ENCODE measurements at places on chromosomes 6 and 20. TPM values are rescaled to one million over a fixed set of nuclear protein-coding genes. Genes with fewer than 3 reads are reported as not detected.

SLC2A10 gene
- total RNA-seq: 15.6 TPM

E2F1 gene
- 21.2 TPM for total RNA-seq

ISM1 gene
- 0.21 TPM for total RNA-seq

GSTA4 gene
- total RNA-seq: 64.5 TPM

RAET1L gene
- total RNA-seq: not detected

C6orf15 gene
- not detected for total RNA-seq

TRIM15 gene
- total RNA-seq: not detected

- no peak overlapping the region for H3K4me3 ChIP-seq
- no peak overlapping the region for H3K27ac ChIP-seq
- peaks cover 37% of the 10 kb centered on the region for H3K4me1 ChIP-seq
- DNase-seq: no peak
- no peaks in the 10 kb centered on the region for H3K36me3 ChIP-seq
Observed at GRCh38 chr20:37841389-37841788, 61.5 kb upstream of the VSTM2L start.

DNA sequence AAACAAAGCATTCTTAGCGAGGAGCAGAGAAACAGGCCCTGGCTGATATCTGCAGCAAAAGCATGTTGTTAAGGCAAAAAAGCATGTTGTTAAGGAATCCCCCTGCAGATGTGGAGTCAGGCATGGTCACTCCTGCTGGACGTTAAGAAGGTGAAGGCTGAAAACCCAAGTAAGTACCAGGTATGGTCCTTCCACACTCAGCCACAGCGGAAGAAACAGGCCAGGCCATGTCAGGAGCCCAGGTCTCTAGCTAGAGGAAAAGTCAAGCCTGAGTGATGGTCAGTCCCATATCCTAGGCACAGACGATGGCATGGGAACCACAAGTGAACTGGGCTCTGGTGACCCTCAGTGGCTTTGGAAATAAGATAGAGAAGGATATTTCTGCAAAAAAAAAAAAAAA, 32.5 kb upstream of the MAS1L start:
- H3K27ac ChIP-seq: no peak overlapping the region
- no peak for DNase-seq
- no peaks in the 10 kb centered on the region for H3K36me3 ChIP-seq
- H3K27me3 ChIP-seq: no peaks in the 10 kb centered on the region
- no peaks in the 10 kb centered on the region for H3K4me1 ChIP-seq
- no peak overlapping the region for H3K4me3 ChIP-seq

- H3K4me3 ChIP-seq: no peak overlapping the region
- no peaks in the 10 kb centered on the region for H3K36me3 ChIP-seq
- H3K4me1 ChIP-seq: no peaks in the 10 kb centered on the region
- H3K27ac ChIP-seq: no peak overlapping the region
- DNase-seq: peak; percentile 13
Observed at GRCh38 chr6:137764464-137764863, 102.6 kb upstream of the TNFAIP3 start.

DNA sequence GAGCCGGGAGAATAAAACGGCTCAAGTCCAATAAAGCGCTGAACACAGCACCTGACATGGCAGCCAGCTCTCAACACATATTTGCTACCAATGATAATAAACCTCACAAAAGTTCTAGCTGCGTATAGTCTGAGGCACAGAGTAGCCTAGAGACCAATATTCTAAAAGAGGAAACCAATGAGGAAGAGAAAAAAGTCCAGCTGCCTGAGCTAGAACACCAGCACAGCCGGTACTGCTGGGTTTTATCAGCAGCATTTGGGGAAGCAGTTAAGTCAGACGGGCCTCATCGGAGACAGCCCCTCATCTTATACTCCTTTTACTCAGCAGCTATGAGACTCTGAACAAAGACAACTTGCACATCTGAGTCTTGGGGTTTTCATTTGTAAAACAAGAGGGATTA, 2.4 kb upstream of the RTF2 start:
- H3K27ac ChIP-seq: no peak overlapping the region
- H3K27me3 ChIP-seq: peaks cover 25% of the 10 kb centered on the region
- no peaks in the 10 kb centered on the region for H3K36me3 ChIP-seq
- peaks cover 6% of the 10 kb centered on the region for H3K4me1 ChIP-seq

DNA sequence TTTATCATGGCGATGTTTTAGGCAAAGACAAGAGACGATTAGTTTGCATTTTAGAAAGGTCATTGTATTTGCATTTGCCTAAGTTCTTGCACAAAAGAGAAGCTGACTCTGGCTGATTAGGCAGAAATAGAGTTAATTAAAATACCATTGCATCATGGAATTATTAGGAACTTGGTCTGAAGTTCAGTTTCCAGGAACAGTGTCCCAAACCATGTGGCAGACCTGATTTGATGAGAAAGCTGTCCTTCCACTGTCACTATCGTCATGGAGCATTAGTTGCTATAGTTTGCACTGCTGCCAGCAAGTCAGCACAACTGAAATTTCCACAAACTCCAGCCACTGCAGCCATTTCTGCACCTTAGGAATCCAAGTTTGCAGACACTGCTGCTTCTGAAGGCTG, 24.3 kb upstream of the MCUR1 start:
- H3K27me3 ChIP-seq: no peaks in the 10 kb centered on the region
- no peaks in the 10 kb centered on the region for H3K36me3 ChIP-seq
- no peak for DNase-seq

DNA sequence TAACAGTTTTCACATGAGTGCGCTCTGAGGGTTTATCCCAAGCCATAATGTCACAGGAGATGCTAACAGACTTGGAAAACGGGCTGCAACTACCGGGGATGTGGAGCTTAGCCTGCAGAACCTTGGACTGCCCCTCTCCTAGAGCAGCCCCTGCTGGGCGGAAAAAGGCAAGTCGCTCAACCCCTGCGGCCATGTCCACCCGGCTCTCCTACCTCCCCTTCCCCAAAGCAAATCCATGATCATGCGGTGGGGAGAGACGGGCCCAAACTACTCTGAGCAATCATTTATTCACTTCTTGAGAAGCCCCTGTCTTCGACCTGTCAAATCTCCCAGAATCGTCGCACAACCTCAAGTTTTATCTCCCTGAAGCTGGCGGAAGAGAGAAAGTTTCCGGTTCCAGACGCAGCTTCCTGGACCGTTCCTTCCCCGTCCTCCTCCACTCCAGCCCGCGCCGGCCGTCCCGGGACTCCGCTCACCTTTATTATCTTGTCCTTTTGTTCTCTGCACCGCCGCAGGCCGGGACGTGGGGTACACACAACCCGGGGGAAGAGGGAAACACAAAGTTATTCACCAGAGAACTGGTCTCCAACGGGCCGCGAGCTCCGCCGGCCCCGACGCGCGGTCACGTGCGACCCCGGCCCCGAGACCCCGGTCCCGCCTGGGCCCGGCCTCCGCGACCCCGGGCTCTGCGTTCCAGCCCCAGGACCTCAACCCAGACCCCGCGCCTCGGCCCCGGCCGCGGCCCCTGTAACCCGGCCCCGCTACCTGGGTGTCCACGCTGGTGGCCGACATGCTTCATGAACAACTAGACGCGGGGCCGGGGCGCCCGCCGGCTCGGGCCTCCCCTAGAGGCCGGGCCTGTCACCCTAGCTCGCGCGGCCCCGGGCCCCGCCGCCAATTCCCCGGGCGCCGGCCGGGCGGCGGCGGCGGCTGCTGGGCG, 560 bp downstream of the YTHDF1 start:
- peaks cover 10% of the 10 kb centered on the region for H3K4me1 ChIP-seq
- peaks cover 30% of the 10 kb centered on the region for H3K36me3 ChIP-seq
- peak overlapping the region; percentile 66 for H3K4me3 ChIP-seq
- peak; percentile 62 for DNase-seq
- H3K27me3 ChIP-seq: peaks cover 14% of the 10 kb centered on the region

DNA sequence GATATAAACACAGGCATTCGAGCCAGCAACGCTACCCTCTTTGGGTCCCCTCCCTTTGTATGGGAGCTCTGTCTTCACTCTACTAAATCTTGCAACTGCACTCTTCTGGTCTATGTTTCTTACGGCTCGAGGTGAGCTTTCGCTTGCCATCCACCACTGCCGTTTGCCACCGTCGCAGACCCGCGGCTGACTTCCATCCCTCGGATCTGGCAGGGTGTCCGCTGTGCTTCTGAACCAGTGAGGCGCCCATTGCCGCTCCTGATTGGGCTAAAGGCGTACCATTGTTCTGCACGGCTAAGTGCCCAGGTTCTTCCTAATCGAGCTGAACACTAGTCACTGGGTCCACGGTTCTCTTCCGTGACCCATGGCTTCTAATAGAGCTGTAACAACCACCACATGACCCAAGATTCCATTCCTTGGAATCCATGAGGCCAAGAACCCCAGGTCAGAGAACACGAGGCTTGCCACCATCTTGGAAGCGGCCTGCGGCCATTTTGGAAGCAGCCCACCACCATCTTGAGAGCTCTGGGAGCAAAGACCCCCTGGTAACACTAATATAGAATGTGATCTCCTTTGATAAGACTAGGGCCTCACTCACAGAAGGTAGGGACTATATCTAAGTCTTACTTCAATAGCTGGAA, 973 bp downstream of the UBD start:
- peaks cover 42% of the 10 kb centered on the region for H3K27me3 ChIP-seq
- H3K27ac ChIP-seq: no peak overlapping the region
- DNase-seq: no peak
- no peaks in the 10 kb centered on the region for H3K36me3 ChIP-seq

- no peaks in the 10 kb centered on the region for H3K27me3 ChIP-seq
- H3K27ac ChIP-seq: no peak overlapping the region
- H3K36me3 ChIP-seq: no peaks in the 10 kb centered on the region
- H3K4me3 ChIP-seq: no peak overlapping the region
- DNase-seq: no peak
- H3K4me1 ChIP-seq: no peaks in the 10 kb centered on the region
Observed at GRCh38 chr20:33875055-33875454, 63.9 kb downstream of the CHMP4B start.

- H3K4me3 ChIP-seq: no peak overlapping the region
- peak; percentile 97 for DNase-seq
- H3K27ac ChIP-seq: no peak overlapping the region
- no peaks in the 10 kb centered on the region for H3K4me1 ChIP-seq
Observed at GRCh38 chr6:134422426-134423231, 104.7 kb upstream of the SGK1 start.

DNA sequence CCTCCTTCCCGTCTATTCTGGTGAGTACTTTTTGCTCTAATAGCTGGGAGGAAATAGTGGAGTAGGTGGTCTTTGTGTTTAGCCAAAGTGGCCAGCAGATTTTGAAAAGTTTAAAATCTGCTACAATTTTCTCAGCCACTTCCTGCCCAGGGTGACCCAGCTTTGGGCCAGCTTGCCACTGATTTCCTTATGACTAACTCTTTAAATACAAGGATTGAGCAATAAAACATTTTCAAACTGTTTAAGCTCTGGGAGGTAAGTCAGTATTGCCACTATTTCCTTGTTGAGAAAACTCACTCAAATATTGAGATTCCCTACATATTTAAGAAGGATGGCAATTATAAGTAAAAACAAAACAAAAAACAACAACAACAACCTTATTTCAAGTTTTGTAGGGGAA, 54.5 kb downstream of the TRMT11 start:
- no peaks in the 10 kb centered on the region for H3K27me3 ChIP-seq
- H3K27ac ChIP-seq: no peak overlapping the region
- H3K4me3 ChIP-seq: no peak overlapping the region

DNA sequence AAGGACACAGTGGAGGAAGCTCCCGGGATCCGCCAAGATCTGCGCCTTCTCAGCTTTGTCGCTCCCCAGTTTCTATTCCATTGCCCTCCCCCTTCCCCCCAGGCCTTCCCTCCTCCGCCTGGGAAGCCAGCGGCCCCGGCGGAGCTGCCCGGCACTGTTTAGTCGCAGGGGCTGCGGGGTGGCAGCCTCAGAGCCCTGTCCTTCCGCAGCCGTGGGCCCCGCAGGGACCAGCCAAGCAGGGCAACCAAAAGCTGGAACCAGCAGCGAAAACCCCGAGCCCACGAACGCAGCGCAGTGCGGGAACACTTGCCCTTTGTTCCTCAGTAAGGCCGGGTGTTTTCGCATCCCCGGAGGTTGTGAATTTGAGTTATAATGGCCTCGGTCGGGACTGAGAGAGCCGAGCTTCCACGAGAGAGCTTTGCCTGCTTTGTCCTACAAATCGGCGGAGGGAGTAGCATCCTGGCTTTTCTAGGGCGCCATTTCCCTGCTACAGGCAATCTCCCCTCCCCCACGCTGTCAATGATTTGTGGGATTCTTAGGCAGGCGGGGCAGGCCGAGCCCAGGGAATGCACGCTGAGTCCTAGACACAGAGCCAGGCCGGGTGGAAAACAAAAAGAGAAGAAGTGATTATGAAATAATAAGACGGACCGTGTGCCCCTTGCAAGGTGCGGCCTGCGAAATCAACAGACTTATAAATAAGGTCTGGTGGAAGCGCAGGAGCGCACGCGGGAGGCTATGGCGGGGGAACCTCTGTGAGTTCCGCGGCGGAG, 4.0 kb upstream of the TUBB2B start:
- H3K27ac ChIP-seq: no peak overlapping the region
- H3K27me3 ChIP-seq: peaks cover 64% of the 10 kb centered on the region
- peak overlapping the region; percentile 41 for H3K4me3 ChIP-seq
- H3K4me1 ChIP-seq: peaks cover 17% of the 10 kb centered on the region

- no peaks in the 10 kb centered on the region for H3K4me1 ChIP-seq
- no peaks in the 10 kb centered on the region for H3K36me3 ChIP-seq
- H3K4me3 ChIP-seq: no peak overlapping the region
- no peak for DNase-seq
- no peak overlapping the region for H3K27ac ChIP-seq
- no peaks in the 10 kb centered on the region for H3K27me3 ChIP-seq
Observed at GRCh38 chr6:14092838-14093789, 24.5 kb upstream of the CD83 start.

GRCh38 chr6:162964488-162965140, 236.8 kb downstream of the PACRG start:
- peak; percentile 98 for DNase-seq
- H3K4me3 ChIP-seq: no peak overlapping the region
- H3K27me3 ChIP-seq: no peaks in the 10 kb centered on the region
- H3K4me1 ChIP-seq: no peaks in the 10 kb centered on the region

GRCh38 chr6:39050453-39051112, 2.0 kb downstream of the GLP1R start:
- no peaks in the 10 kb centered on the region for H3K4me1 ChIP-seq
- no peak overlapping the region for H3K27ac ChIP-seq
- no peaks in the 10 kb centered on the region for H3K36me3 ChIP-seq
- peaks cover 59% of the 10 kb centered on the region for H3K27me3 ChIP-seq
- DNase-seq: no peak

DNA sequence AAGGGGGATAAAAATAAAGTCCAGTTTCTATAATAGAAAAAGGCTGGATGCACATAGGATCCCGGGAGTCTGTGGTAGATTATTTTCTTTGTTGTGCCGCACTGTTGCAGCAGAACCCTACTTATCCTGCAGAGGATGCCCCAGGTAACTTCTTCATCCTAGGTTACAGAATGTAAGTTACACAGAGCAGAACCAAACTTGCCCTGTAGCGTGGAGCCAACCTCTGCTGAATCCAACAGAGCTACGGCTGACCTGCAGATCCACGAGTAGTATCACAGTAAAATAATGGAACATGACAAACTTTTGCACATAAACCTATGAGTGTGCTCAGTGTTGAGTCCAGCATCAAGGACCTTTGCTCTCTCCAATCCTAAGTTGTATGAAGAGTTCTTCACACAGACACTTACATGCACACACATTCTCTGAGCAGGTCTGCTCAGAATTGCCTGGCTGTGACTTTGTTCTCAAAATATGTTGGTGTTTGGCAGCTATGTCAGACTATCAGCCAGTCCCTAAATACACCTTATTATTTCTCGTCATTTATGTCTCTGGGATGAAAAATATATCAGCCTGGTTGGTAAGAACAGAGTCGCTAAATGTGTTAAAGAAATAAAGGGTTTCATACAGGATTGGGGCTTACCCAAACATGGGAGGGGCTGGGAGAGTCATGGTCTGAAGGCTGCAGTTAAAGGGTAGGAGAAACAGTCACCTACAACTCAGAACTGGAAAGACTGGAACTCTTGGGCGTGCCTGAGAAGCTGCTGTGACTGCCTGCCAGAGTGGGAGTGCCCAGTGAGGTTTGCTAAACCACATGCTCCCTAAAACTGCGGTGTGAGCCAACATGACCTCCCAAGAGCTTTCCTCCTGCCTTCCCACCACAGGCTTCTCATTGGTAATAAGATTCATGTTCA, 165.1 kb upstream of the SLC24A3 start:
- H3K27me3 ChIP-seq: no peaks in the 10 kb centered on the region
- H3K36me3 ChIP-seq: no peaks in the 10 kb centered on the region
- DNase-seq: no peak
- peaks cover 43% of the 10 kb centered on the region for H3K4me1 ChIP-seq

Measured in cardiac muscle cell (in vitro differentiated cells and primary cell).